ENCODE measurements at places on chromosomes 1 and 21.

DNA sequence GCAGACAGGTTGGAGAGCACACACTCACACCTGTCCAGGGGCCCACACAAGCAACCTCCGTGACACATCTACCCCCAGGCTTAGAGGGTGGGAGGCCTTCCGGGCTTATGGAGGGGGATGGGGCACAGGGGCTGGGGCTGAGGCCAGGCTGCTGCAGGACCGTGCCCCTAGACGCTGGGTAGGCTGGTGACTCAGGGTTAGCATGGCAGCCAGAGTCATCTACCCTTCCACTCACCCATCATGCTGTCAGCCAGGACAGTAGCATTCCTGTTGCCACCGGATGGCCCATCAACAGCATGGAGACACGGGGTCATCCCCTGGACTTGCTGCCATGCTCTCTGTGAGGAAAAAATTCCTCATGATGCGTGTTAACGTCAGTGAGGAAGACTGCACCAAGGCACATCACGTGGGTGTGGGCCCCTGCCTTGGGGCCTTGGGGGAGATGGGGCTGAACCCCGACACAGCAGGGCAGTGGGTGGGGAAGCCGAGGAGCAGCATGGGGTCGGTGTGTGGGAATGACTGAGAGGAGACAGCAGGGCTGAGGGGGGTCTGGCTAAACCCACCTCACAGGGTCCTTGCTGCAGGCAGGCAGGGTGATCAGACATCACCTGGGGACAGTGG, 52.8 kb downstream of the WNT9A start:
- no peak for DNase-seq

- DNase-seq = no peak
Measured at GRCh38 chr1:2443277-2444137, 31.1 kb upstream of the PEX10 start.

DNA sequence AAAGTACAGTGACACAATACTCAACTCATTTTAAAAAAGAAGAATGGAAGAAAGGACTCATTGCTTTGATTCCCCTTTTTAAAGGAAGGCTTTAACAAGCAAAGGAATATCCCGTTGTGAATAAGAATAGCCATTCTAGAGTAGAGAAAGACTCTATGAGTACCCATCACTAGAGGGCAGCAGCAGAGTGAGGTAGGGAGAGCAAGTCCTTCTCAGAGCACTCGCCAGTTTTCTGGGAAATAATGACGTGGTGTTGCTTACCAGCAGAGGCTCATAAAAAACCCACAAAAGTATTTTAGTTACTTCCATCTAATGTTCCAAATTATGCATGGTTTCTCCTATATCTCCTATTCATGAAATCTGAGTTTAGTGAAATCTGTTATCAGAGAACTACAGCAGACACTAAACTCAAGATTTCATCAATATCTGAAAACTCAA, 74.6 kb downstream of the USP24 start:
- peak; percentile 90 for DNase-seq

GRCh38 chr1:215835951-215836350, 268.8 kb downstream of the KCTD3 start:
- peak; percentile 7 for DNase-seq

- no peak for DNase-seq
Measured at GRCh38 chr1:17121881-17122280, 2.6 kb upstream of the PADI2 start.

DNA sequence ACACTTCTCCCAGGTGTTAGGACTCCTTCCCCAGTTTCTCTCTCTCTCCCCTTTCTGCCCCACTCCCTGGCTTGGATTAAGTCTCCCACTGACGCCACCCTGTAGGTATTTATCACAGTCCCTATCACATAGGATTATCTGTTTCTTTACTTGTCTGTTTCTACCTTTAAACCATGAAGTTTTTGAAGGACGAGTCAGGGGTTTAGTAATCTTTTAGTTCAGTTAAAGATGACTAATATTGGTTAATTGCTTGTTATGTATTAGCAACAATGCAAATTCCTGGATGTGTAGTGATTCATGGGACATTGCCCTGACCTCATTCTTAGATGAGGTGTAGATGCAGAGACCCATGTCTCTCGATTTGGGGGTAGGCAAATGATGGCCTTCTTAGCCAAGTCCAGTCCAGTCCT, 6.4 kb downstream of the LAMC1 start:
- no peak for DNase-seq

DNA sequence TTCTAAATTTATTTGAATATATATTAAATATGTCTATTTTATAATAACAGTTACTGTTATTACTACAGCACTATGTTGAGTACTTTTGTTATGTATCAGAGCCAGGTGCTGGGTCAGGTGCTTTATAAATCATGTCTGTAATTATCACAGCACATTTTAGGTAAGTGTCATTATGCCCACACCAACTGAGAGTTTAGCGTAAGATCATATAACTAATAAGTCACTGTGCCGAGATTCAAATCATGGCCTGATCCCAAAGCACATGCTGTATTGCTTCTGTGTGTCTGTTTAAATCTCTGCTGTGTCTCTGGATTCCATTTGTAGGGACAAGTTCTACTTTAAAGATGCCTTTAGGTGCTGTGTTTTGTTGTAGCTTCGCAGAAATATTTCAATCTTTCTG, 1.9 kb downstream of the GPSM2 start:
- DNase-seq = no peak

DNA sequence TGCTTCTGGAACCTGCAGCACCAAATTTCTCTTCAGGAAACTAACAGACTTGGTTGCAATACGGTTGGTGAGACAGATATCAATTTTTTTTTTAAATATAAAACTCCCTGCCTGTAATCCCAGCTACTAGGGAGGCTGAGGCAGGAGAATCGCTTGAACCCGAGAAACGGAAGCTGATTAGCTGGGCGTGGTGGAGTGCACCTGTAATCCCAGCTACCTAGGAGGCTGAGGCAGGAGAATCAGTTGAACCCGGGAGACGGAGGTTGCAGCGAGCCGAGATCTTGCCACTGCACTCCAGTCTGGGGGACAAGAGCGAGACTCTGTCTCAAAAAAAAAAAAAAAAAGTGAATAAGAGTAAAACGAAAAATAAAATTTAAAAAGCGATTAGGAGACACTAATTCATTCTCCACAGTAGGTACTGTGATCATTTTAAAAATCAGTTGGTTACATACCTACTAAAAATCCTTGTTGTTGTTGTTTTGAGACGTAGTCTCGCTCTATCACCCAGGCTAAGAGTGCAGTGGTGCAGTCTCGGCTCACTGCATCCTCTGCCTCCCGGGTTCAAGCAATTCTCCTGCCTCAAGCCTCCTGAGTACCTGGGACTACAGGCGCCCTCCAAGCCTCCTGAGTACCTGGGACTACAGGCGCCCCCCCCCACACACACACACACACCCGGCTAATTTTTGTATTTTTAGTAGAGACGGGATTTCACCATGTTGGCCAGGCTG, 796 bp upstream of the RBM8A start:
- no peak for DNase-seq

GRCh38 chr1:20867847-20868246, 80.7 kb upstream of the HP1BP3 start:
- no peak for DNase-seq

DNA sequence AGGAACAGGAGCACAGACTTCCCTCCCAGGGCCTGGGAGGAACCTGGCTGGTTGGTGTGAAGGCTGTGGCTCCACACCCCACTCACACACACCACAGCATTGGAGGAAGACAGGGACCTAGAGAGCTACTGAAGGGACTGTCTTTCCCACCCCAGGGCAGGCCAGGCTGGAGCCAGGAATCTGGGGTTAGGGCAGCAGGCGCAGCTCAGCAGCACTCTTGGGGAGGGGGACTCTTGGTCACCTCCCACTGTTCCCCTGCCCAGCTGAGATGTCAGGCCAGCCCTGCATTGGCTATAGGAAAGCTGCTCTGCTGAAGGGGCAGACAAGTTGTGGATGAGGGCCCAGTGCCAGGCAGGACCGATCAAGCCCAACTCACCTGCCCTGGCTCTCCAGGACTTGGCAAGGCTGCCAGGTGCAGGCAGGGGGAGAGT, 1.6 kb upstream of the PLEKHA6 start:
- DNase-seq = no peak

DNA sequence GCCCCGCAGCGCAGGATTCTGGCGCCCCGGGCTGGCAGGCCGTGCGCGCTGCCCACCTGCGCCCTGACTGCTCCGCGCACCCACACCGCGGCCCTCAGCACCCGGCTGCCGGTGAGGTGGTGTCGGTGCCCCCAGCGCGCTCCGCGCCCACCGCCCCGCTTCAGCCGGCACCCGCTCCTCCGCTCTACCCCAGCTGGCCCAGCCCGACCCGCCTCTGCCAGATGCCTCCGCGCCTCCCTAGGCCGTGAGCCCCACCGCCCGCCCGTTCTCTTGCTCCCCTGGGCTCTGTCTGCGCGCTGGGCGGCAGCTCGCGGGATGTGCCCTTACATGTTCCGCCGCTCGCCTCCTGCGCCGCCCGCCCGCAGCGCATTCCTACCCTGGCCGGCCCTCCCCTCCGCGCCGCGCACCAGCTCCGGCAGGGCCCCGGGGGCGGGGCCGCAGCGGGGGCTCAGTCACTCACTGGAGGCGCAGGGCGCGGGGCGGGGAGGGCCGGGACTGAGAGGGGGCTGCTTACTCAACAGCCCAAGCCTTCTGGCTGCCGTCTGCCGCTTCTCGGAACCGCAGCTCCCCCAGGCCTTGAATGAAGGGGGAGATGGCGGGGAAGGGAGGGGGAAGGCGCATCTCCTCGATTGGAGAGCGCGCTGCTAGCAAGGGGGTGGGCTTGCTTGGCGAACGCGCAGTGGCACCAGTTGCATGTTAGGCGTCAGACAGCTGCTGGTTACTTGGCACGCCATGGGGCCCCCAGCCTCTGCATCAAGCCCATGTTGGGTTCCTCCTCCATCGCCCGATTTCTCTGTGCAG, at the start of gene PHLDA3:
Gene PHLDA3, minus strand, starts transcription at position 345 of the 801 bp plus-strand sequence. CDS start 402 bp downstream, outside the sequence.
- DNase-seq = peak; percentile 58

DNA sequence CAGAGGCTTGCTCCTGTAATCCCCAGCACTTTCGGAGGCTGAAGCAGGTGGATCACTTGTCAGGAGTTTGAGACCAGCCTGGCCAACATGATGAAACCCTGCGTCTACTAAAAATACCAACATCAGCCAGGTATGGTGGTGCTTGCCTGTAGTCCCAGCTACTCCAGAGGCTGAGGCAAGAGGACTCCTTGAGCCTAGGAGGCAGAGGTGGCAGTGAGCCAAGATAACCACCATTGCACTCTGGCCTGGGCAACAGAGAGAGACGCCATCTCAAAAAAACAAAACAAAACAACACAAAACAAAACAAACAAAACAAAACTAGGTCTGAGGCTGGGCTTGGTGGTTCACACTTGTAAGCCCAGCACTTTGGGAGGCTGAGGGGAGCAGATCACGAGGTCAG, 38.7 kb upstream of the RAP1GAP start:
- no peak for DNase-seq

DNA sequence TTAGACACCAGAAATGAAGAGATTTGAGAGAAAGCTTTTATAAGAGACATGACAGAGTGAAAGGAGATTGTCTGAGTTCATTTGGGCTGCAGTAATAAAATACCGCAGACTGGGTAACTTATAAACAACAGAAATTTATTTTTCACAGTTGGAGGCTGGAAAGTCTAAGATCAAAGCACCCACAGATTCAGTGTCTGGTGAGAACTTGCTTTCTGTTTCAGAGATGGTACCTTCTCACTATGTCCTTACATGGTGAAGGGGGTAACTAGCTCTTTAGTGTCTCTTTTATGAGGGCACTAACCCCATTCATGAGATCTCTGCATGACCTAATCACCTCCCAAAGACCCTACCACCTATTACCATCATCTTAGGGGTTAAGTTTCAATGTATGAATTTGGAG, 30.9 kb upstream of the FCRL4 start:
- DNase-seq = no peak

- DNase-seq = no peak
Measured at GRCh38 chr1:60279798-60280197, 206.2 kb upstream of the C1orf87 start.

DNA sequence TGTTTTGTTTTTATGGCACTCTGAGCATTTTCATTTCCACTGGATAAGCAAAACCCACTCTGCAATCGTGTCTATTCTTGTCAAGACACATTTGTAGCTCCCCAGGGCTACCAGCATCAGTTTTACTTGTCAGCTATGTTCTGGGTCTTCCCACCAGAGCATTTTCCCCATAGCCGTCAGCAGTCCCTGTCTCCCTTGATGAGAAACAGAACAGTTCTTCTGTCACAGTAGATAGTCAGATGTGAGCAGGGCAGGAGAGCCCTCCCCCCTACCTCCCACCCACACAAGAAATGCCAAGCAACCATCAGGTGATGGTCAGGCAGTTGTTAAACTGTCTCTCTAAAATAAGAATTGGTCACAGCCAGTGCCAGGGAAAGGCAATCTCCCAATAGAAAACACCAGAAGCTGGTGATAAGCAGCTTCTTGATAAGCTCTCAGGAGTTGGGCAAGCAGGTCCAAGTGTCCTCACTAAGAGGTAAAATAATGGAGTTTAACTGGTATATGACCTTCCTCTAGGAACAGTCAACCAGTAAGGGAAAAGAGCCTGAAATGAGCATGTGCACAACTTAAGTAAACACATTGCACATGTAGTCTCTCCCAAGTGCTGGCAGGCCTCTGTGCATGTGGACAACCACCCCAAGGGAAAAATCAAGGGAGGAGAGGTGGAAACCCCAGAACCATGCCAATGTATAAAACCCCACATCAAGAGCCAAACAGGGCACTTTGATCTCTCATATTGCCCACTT, 208.2 kb downstream of the S1PR1 start:
- no peak for DNase-seq

DNA sequence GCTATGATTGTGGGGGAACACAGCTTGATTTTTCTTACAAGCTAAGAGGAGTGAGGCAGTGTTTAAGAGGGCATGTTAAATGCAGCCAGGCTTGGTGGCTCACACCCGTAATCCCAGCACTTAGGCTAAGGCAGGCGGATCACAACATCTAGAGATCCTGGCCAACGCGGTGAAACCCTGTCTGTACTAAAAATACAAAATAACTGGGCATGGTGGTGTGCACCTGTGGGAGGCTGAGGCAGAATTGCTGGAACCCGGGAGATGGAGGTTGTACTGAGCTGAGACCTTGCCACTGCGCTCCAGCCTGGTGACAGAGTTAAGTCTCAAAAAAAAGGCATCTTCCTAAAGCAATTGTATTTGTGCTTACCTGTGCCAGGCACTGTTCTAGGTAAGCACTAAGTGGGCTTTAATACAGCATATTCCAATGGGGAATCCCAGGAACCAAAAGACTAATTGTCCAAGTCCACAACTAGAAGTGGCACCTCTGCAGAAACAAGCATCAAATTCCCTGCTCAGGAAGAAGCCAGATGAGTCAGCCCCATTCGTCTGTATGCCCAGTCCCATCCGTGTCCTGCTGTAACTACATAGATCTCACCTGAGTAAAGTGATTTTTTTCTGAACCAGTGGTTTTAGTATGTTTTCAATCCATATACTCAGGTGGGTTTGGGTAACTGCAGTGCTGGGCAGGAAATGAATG, 4.6 kb downstream of the RCC1 start:
- no peak for DNase-seq

All from suppressor macrophage treated with lipopolysaccharide for 4 hours (primary cell).